CD8-positive, alpha-beta T cell (primary cell): ENCODE measurements at places on chromosomes 2 and 18. TPM values are rescaled to one million over a fixed set of nuclear protein-coding genes. Genes with fewer than 3 reads are reported as not detected.

DNA sequence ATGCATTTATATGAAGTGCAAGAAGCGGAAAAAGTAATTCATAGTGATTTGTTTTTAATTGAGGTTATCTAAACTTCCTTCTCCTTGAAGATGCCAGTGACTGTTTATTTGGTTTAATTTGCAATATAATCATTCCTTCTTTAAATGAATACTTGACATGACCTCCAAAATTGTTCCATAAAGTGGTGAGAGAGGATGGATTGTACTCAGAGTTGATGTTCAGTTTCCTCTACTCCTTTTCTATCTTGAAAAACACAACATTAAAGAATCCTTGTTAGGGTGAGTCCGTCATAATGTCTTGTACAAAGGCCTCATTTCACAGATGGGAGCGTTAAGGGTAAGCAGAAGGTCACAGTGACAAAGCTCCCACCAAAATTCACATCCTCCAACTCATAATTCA lies 756.1 kb upstream of the KLHL29 start:
- DNase-seq = no peak

DNA sequence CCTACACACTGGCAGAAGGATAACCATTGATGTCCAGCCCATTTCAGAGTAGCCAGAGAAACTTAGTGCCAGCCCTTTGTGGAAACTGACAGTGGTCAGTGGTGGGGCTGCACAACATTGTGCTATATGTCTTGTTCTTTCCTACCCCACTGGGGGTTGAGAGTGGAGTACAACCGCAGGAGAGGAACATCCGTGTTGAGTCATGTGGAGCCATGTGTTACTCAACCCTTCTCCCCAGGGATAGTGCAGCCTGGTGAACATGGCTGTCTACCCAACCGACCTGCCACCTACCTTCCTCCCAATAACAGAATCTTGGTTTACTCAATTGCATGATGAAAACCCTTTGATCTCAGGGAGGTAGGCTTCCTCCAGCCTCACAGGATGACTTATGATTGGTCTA lies 65.3 kb upstream of the MAPK4 start:
- DNase-seq = no peak

DNA sequence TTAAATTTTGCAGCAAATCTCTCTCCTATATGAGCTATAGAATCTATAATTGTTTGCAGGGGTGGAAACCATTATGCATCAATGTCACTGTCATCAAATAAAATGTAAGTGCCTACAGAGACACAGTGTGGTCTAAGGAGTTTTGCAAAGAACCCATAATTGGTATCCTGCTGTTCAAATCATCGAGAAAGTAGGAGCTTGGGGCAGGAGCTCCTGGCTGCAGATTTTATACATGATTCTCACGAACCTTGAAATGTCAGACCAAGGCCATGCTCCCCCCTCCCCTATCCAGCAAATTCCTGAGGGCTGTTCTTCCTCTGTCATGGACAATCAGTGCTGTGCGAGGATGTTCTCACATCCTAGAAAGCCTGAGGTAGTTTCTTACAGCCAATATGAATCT lies 119.5 kb upstream of the CYRIA start:
- DNase-seq = no peak

- no peak for DNase-seq
Observed at GRCh38 chr2:26850000-26850431, 2.1 kb downstream of the DPYSL5 start.

GRCh38 chr2:190717764-190718651 lies 69.1 kb downstream of the NAB1 start:
- no peak for DNase-seq

GRCh38 chr2:119491776-119492525 lies 32.3 kb downstream of the SCTR start:
- DNase-seq = no peak

The ANO7 gene
- total RNA-seq = not detected
